Posterior vena cava (tissue), 2 donors: ENCODE measurements at places on chromosomes 1 and 21.

DNA sequence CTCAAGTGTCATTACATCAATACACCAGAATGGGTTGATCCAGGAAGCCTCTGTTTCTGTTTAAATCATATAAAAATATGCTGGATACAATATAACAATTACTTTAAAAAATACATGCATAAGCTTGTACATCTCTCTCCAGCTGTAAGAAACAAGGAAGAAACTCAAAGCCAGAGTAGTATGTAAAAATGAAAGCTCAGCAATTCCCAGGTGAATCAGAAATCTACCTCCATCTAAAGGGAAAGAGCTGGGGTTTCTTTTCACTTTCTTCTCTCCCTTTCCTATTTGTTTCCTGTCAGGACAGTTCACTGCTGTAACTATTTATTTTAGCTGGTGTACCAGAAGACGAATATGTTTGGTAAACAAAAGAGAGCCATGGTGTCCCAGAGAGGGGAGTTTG lies 301.0 kb upstream of the C1orf87 start:
- DNase-seq, result no peak

- DNase-seq, result peak; percentile 94
Measured at GRCh38 chr1:204348722-204349121, 11.0 kb downstream of the PLEKHA6 start.

DNA sequence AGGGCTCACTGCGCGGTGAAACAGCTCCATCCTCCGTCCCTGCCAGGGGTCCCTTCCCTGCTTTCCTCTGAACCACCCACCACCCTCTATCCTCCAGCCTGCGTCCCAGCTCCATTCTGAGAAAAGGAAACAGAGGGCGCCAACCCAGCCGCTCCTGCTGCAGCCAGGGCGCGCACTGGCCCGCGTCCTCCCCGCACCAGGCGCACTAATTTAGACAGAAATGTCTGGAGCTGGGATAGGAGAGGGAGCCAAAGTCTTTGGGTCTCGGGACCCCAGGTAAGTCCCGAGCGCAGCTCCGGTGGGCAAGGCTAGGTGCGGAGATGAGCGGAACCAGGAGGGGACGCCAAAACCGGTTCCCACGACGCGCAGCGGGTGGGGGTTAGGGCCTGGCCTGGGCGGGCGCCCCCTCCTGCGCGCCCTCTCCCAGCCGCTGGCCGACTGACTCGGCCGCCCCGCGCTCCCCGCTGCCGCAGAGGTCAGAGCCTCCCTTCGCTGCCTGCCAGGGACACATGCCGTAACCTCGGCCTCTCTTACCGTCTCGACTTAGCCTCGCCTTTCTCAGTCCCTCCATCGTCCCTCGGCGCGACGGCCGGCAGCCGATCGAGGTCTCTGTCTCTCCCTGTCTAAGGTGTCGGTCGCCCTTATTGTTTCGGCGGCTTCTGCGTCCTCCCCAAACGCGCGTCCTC lies 2.0 kb downstream of the CAMK2N1 start:
- no peak for DNase-seq

DNA sequence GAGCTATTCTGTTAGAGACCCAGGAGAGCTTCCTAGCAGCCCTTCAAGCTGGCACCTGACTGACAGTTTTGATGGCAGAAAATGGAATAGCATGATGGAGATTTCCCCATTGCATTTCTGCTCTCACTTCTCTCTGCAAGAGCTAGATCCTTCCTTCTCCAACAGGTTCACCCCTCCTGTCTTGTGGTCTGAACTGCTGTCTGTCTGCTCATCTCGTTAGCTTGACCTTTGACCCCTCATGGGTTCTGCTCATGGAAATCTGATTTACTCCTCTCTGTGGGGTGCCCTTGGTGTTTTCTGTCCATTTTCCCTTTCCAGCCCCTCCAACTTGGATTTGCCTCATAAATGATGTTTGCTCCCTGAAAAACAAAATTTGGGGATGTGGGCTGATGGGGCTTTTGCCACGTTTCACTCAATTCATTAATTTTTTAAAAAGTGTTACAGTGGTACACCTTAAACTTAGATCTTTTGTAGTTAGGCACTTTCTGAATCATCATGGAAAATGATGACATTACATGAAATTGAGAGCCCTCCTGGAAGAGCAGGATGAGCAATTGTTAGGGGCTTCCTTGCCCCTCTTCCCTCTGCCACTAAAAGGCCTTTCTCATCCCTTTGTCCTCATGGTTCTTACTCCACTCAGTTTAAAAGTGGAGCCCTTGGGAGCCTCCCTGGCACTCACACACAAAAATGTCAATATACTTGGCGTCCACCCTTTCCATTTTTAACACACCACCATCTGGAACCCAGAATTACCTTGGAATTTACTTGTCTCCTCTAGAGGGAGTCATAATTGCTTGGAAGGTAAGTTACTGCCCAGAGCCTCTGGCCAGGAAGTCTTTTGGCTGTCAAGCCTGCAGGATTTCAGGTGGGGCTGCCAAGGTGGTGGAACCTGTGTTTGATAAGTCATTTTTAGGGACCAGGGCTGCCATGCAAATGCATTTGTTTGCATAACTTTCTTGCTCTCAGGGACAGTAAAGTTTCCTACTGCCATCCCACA lies 31.9 kb upstream of the IL19 start:
- DNase-seq, result no peak

DNA sequence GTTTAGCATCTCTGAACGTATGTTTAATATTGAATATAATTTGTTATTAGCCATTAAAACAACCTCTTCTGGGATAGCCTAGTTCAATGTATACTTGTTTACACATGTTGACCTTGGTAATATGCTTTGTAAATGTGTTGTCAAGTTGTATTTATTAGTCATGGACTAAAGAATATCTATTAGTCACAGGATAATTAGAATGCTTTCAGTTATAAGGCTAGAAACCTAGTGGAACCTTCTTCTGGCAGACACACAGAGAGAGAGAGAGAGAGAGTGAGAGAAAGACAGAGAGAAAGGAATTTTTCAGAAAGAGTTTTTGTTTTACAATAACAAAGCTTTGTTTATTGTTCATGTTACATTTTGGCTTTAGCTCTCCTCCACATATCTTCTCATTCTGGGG lies 181.1 kb upstream of the APP start:
- no peak for DNase-seq
